PC-3 (cell line): ENCODE measurements at places on chromosomes 2 and 18. TPM values are rescaled to one million over a fixed set of nuclear protein-coding genes. Genes with fewer than 3 reads are reported as not detected.

- peak; percentile 27 for DNase-seq
Measured at GRCh38 chr2:184598316-184599053, at the start of gene ZNF804A. Gene ZNF804A (plus strand): TSS chr2:184598529. CDS start chr2:184598960, 431 bp downstream.

- peak; percentile 75 for DNase-seq
Measured at GRCh38 chr18:38940863-38941531, 1375.4 kb upstream of the CELF4 start.

- DNase-seq: no peak
Measured at GRCh38 chr2:25401307-25402026, 59.7 kb upstream of the DNMT3A start.

- peak; percentile 71 for DNase-seq
Measured at GRCh38 chr18:3340015-3340681, 78.2 kb downstream of the MYL12B start.

The UNC50 gene
- total RNA-seq: 18.4 and 26.0 TPM in 2 replicates

- peak; percentile 21 for DNase-seq
Measured at GRCh38 chr18:55897091-55897689, 309.2 kb upstream of the TCF4 start.

DNA sequence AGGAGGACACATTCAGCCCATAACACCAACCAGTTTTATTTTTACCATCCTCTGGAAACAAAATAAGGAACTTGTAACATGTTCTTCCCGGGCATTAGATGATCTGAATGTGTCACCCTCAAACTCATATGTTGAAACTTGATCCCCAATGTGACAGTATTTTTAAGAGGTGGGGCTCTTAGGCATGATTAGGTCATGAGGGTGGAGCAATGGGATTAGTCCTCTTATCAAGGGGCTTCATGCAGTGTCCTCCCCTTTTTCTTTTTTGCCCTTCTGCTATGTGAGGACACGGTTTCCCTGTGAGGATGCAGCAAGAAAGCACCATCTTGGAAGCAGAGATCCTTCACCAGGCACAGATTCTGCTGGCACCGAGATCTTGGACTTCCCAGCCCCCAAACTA is 401.5 kb upstream of the TRIB2 start:
- DNase-seq: no peak

GRCh38 chr2:155502766-155503165 is 804.3 kb downstream of the KCNJ3 start:
- DNase-seq: no peak

The HJURP gene
- total RNA-seq: 31.7 and 37.0 TPM in 2 replicates

DNA sequence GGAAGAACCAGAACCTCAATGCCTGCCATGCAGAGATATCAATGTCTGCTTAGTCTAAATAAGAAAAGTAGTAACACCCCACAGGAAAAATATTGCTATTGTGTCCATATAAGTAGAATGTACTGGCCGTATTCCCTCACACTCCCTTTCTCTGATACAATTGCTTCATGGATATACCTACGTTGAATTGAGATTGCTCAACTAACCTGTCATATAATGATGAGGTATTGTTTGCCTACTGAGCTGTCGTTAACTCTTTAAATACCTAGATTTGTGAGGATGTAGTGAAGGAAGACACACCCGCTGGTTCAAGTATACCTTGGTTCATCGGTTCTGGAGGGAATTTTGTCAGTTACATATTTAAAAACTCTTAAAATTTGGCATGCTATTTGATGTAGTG is 480.7 kb upstream of the TCF4 start:
- DNase-seq: peak; percentile 51

DNA sequence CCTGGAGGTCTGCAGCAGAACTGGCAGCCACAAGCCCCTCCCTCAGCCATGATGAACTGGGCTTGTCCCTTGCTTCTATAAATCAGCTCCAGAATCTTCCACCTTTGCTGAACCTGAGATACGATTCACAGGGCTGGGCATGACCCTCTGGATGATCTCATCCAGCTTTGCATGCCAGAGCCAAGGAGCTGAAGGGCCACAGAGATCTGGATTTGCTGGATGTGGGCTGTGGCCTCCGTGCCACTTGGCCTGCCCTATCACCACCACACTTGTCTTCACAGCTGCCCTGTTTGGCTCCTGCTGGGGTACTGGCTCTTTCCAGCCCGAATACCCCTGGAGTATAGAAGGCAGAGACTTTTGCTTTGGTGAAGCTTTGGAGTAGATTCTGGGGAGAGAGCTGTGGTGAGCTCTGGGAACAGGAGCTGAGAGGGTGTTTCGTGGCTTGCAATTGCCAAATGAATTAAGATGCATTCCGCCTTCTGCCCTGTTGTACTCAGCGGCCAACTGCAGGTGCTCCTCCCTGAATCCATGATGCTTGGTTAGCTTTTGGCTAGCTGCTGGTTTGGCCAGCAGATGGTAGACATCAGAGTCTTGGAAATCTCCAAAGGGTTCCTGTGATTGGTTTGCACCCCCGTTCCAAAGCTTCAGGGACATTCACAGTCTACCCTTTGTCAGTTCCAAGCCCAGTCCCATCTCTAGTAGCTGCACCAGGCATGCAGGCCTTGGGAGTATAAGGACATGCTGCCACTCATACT is 30.9 kb upstream of the GIGYF2 start:
- no peak for DNase-seq

The ALLC gene
- not detected in 2 replicates for total RNA-seq

The MERTK gene
- 2.5 and 3.9 TPM in 2 replicates for total RNA-seq

GRCh38 chr18:44601447-44601846 is 79.2 kb upstream of the SETBP1 start:
- peak; percentile 78 for DNase-seq

GRCh38 chr2:17643031-17643615 is 102.6 kb downstream of the VSNL1 start:
- DNase-seq: peak; percentile 87

DNA sequence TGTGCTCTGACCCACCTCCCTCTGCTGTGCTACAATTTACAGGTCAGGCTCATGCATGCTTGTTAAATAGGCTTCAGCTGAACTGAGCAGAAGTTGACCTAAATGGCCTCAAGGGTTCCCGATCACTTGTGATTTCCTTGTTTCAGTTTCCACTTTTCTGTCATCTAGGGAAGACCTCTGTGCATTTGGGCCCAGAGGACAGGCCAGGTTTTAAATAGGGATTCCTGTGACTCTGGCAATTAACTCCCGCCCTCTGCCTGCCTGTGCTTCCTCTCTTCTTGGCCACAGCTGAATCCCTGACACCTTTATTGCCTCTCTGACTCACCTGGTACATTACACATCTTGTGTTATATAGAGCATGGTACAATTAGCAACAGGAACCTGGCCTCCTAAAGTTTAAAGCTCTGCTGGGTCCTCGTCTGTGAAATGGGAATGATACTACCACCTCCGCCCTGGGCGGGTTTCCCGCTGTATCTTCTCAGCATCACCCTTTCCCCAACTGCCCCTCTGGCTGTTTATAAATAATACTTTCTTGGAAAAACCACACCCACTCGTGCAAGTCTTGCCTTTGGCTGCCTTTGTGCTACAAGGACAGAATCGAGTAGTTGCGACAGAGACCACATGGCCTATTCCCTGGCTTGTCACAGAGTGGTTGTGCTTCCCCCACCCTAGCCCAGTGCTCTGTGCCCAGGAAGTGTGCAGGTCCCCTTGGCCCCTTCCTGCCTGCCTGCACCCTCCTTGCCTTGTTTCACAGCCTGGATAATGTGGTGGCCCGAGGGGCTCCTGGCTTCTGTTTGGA is 7.9 kb downstream of the CABLES1 start:
- DNase-seq: peak; percentile 74

DNA sequence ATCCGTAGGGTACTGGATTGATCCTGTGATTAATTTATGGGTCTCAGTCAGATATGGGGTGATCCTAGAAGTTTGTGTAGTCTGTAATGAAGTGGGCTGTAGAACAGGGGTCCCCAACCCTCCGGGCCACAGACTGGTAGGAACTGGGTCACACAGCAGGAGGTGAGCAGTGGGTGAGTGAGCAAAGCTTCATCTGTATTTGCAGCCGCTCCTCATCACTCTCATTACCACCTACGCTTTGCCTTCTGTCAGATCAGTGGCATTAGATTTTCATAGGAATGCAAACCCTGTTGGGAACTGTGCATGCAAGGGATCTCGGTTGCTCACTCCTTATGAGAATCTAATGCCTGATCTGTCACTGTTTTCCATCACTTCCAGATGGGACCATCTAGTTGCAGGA is 48.8 kb downstream of the EML4 start:
- no peak for DNase-seq

The ALPP gene
- 8.6 and 14.4 TPM in 2 replicates for total RNA-seq

The RTTN gene
- total RNA-seq: 22.4 and 24.7 TPM in 2 replicates

The TSPYL6 gene
- not detected in 2 replicates for total RNA-seq

DNA sequence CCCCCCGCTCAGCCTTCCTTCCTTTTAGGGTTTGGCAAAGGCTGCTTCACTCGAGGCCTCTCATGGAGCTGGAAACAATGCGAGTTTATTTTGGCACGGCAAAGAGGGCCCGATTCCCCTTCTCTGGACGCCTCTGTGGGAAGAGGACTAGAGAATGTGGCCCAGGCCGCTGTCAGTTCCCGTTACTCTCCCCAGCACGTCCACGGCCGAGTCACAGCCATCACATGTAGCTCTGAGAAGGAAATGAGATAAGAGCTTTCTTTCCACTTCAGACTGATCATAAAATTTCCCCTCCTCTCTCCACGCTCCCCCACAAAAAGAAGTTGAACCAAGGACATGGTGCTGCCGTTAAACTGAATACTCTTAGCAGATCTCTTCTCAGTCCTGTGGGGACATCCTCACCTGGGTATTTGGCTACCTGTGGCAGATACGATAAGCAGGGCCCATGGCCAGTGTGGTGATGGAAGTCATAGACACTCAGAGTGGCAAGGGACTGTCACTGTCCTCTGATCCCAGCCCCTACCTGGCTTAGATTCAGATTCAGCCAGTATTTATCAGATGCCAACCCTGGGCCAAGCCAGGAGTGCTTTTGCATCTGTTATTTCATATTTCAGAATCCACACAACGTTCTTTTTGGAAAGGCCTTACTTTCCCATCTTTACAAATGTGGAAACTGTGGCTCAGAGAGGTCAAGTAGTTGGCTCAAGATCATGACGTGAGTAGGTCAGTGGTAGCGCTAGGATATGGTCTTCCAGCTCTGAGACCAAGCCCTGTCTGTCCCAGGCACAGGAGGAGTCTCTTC is 101.2 kb downstream of the MCFD2 start:
- DNase-seq: no peak

The TFPI gene
- total RNA-seq: 15.0 and 16.0 TPM in 2 replicates

DNA sequence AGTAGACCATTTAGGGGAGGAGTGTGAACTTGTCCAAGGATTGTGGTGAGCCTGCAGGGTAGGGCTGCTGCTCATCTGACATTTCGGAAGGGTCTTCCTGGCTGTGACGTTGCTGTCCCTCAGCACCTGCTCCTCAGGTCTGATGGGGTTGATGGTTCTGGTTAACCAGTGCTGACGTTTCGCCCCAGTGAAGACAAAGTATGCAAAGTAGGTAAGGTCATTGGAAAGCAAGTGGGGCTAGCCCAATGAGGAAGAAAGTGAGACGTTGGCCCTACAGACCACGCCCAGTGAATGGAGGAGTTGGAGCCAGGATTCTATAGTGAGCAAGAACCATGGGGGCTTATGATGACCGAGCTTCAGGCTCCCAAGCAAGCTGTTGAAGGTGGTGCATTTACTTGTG is 33.4 kb upstream of the ZNF396 start:
- no peak for DNase-seq

DNA sequence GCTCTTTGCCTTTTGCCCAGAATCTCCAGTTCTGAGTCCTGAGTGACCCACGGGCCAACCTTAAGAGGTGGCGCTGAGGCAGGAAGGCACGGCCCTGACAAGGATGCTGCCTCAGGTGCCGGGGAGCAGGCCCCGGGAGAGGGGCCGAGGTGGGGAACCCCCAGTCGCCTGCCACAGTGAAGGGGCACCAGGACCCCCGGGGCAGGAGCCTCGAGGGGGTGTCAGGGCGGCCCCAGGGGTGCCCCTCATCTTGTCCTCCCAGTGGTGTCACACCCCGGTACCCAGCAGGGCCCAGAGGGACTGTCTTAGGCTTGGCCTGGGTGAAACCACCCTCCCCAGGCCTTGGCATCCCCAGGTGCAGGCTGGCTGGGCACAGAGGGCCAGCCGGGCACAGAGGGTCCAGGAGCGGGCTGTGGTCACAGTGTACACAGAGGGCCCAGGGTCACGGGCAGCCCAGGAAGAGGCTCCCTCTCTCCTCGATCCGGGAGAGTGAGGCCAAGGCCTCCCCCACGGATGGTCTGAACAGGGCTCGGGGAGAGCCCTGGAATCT is 1.0 kb downstream of the PDCD1 start:
- DNase-seq: no peak

DNA sequence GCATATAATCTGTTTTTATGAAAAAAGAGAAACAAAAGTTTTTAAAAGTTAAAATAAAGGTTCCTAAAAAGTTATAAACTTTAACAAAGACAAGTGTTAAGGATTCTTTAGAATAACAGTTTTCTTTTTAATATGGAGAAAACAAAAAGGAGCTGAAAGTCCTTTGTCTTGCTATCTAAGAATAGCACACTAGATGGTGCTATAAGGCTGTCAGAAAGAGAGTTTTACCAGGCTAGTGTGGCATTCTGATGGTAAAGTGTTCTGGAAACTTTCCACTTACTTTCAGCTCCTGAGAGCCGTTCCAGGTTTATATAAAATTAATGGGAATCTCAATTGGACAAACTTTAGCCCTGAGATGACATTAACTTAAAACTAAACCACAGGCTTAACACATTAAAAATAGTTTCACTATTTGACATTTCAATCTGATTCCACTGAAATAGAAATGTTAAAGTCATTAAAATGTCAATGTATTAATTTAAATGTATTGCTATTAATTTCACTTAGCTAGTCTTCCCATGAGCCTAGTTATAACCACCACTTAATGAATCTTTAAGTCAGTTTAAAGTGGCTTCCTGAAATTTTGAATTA is 3.7 kb downstream of the FBXO48 start:
- DNase-seq: peak; percentile 83
